ENCODE measurements at places on chromosomes 3 and 15.

- DNase-seq: no peak
These were observed 35.7 kb upstream of the ZNF770 start for GRCh38 chr15:35023804-35024203.

- no peak for DNase-seq
These were observed 11.3 kb downstream of the B3GALNT1 start for GRCh38 chr3:161093895-161094294.

- no peak for DNase-seq
These were observed 12.2 kb downstream of the LRRK1 start for GRCh38 chr15:100931143-100931890.

DNA sequence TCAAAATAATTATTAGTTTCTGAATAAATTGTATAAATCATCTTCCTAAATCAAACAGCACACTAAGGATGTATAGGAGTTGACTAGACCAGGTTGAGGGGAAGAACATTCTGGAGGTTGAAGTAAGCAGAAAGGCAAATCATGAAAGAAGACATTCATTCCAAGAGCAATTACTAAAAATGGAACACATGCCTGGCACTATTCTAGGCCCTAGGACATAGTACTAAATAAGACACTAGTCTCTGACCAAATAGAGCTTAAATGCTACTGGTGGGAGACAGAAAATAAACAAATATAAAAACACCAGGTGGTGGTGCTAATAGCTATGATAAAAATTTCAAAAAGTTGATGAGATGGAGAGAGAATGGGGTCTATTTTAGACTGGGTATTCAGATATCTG, 190.1 kb downstream of the TBC1D5 start:
- DNase-seq: no peak

- peak; percentile 73 for DNase-seq
These were observed 161.1 kb upstream of the TBL1XR1 start for GRCh38 chr3:177358091-177358976.

GRCh38 chr3:99943931-99944761, 126.5 kb downstream of the CMSS1 start:
- DNase-seq: no peak

GRCh38 chr15:66617137-66618090, 51.6 kb upstream of the LCTL start:
- no peak for DNase-seq

DNA sequence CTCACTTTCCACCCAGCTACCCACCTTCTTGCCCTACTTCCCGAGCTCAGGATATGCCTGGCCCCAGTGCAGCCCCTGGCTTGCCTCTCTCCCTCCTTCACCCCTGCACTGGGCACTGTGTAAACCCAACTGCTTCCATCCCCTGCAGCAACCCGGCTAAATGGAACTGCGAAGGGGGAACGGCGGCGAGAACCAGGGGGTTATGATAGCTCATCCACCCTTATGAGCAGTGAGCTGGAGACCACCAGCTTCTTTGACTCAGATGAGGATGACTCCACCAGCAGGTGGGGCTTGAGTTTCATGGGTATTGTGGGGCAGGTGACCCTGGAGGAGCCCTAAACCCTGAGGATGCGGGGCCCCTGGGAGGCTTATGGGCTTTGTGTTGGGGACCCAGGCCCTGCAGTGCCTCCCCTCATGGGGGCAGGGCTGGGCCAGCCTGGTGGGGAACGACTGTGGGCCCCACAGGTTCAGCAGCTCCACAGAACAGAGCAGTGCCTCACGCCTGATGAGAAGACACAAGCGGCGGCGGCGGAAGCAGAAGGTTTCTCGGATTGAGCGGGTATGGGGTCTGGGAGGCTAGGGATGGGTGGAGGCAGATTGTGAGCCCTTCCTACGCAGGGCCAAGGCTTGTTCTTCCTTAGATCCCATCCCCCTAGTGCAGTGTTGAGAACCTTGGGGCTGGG, 9.6 kb downstream of the DVL3 start:
- no peak for DNase-seq

DNA sequence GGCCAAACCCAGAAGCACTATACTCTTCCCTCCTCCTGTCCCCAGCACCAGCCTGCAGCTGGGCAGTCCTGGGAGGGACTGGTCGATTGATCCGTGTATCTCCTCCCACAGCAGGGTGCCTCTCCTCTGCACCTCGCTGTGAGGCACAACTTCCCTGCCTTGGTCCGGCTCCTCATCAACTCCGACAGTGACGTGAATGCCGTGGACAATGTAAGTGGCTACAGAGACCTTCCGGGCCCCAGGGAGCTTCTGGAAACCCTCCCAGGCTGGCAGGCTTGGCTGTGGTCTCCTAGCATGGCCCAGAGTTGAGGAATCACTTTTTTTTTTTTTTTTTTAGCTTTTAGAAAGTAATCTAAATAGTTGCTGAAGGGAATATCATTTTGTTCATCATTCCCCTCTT, 30.7 kb downstream of the ANKDD1A start:
- DNase-seq: no peak

DNA sequence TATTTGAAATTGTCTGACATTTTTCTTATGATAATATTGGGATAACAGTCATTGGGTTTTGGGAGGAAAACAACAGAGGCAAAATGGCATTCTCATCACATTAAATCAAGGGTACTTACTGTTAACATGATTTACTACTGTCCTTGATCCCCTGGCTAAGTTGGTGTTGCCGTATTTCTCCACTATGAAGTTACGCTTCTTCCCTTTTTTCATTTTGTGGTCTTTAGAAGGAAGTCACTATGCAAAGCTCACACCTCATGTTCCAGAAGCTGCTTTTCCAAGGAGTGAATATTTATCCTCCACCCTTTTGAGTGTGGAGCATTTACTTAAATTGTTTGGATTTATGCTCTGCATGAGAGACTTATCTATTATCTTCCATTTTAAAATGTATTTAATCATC, 63.7 kb downstream of the ALCAM start:
- no peak for DNase-seq

- DNase-seq: peak; percentile 26
These were observed 17.5 kb upstream of the GASK1A start for GRCh38 chr3:42961633-42962032.

DNA sequence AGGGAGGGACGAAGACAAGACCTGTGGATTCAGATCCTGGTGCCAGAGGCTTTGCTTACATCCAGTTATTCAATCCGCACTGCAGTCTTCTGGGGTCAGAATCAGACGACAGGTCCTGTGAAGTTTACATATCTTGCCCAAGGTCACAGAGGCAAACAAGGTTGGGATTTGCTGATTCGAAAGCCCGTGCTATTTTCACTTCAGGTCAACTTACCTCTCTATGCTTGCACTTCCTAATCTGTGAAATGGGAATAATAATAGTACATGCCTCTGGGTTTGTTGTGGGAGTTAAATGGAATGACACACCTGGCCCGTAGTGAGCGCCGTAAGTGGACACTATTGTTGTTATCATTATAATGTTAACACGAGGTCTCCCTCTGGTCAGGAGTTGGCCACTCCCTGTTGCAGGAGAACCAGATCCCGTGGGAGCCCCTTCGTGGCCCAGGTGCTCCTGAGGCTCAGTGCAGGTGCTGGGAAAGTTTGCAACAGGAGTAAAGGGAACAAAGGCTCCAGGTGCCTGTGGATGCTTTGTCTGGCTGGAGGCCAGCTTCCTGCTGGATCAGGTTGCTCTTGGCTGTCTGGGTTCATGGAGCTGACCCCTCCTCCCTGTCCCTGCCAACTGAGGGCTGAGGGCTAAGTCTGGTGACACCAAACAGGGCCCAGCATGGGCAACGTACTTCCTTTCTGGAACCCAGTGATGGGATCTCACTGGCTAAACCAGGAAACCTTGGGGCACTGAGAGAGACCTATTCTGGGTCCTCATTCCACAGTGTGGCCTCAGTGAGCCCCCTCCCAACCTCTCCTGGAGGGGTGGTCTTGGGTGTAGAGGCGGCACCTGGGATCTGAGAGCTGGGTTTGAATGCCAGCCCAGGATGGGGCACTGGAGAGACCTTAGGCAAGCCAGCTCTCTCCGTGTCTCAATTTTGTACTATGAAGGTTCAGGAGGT, 40.1 kb upstream of the SEMA4B start:
- no peak for DNase-seq

DNA sequence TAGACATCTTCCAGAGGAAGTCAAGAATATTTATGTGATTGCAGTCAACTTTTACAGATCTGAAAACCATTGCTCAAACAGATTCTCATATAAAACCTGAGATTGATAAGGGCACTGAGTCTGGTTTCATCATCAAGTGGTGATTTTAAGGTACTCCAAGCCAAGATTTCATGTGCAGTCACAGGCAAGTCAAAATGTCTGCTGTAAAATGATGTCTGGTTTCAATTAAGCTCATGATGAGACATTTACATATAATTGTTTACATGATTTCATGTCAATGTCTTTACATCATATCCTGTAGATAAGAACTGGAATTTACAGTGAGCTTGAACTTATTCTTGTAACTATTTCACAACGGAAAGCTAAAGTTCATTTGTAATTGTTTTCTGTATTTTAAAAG, 1215.5 kb downstream of the ROBO2 start:
- no peak for DNase-seq

DNA sequence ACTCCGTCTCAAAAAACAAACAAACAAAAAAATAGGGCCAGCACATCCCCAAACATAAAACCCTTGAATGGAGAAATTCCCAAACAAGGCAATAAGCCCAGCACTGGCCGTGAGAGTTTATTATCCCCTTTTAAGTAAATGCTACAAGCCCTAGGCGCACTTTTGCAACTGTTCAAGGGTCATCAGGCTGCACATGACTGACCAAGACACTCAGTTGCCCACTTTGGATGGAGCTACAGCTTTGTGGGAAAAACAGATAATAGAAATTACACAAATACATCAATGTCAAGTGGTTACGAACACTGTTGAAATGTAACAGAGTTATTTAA, 33.7 kb upstream of the ZNF445 start:
- no peak for DNase-seq

DNA sequence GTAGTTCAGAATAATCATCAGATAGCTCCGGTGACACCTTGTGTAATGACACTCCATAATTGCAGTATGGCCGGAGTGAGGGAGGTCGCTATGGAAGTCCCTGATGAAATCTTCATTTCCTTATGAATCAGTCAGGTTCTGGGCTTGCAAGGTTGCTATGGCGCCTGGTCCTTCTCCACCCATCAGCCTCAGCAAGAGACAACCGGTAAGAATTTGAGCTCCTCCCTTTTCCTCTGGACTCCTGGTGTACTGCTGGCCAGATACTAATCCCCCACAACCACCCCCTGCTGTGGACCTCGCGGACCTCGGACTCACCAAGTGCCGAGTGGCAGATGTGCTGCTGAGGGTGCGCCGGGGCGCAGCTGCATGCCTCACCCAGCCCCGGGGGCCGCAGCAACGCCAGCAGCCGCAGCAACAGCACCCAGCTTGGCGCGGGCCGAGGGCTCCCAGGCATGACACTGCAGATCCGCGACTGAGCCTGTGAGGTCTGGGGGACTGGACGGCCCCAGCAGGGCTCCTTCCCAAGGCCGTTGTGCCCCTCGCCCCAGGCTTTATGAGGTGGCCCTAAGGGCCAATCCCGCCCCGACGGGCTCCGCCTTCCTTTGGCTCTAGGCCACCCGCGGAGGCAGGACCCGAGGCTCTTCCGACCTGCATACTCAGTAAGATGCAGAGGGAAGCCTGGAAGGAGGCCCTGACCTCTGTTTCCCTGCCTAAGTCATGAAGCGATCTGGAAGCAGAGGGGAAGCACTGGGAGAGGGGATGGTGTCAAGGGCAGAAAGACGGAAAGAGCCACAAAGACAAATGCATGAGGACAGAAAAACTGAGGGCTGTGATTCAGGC, at the start of gene TIMP4:
TIMP4 (minus strand) TSS at position 526 of the 840 bp plus-strand sequence; CDS start at position 454, 72 bp downstream.
- no peak for DNase-seq

- DNase-seq: no peak
These were observed 18.4 kb upstream of the OPA1 start for GRCh38 chr3:193574488-193575070.
